A673 (cell line): ENCODE measurements at places on chromosomes 6 and 20.

GRCh38 chr6:39156801-39157200 lies 41.8 kb upstream of the SAYSD1 start:
- H3K27me3 ChIP-seq, result peaks cover 21% of the 10 kb centered on the region
- H3K36me3 ChIP-seq, result no peaks in the 10 kb centered on the region
- no peak overlapping the region for H3K27ac ChIP-seq
- H3K4me3 ChIP-seq, result no peak overlapping the region
- DNase-seq, result no peak
- no peaks in the 10 kb centered on the region for H3K4me1 ChIP-seq

DNA sequence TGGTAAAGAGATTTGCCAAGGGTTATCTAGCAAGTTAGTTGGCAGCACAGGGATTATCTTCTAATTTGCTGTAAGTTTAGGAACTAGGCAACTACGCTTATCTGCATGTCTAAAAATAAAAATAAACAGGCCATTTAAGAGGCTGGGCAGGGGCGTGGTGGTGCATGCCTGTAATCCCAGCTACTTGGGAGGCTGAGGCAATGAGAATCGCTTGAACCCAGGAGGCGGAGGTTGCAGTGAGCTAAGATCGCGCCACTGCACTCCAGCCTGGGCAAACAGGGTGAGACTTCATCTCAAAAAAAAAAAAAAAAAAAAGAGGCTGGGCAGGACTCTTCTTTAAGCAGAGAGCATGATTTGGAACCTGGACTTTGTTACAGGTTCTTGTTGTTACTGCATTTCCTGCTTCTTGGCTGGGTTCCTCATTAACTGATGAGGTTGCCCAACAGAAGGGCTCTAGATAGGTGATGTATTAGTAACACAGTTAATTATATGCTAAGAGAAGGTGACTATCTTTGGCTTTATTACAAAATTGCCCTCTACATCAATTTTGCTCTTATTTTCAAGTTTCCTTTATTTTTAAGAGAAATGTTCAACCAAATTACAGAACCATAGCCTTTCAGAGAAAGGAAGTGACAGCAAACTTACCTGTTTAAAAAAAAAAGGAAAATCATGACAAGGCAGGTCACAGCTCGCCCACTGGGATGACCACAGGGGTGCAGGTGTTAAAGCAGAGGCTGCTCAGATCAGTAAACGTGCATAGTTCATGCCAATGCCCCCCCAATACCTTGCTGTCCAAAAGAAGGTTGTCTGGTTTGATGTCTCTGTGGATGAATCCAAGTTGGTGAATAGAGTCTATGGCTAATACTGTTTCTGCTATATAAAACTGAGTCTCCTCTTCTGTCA lies 32.5 kb downstream of the STK38 start:
- no peak overlapping the region for H3K27ac ChIP-seq
- no peak for DNase-seq
- no peaks in the 10 kb centered on the region for H3K4me1 ChIP-seq
- H3K4me3 ChIP-seq, result no peak overlapping the region

DNA sequence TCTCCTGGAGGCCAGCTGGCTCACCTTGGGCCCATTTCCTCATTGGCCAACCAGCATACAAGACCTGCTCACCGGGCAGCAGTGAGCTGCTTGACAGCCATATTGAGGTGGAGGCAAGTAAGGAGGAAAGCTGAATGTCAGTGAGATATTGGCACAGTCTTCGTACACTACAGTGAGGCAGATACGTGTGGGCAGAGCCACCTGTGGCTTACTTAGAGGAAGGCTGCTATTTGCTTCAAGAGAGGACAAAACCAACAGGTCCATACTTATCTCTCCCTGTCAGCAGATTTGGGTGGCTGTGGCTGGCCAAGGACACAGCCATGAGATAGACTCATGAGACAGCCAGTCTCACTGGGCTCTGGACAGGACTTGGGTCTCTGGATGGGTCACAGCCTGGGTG lies 15.1 kb upstream of the MCM3 start:
- no peak overlapping the region for H3K27ac ChIP-seq
- H3K27me3 ChIP-seq, result no peaks in the 10 kb centered on the region
- DNase-seq, result no peak
- no peaks in the 10 kb centered on the region for H3K4me1 ChIP-seq
- no peaks in the 10 kb centered on the region for H3K36me3 ChIP-seq

DNA sequence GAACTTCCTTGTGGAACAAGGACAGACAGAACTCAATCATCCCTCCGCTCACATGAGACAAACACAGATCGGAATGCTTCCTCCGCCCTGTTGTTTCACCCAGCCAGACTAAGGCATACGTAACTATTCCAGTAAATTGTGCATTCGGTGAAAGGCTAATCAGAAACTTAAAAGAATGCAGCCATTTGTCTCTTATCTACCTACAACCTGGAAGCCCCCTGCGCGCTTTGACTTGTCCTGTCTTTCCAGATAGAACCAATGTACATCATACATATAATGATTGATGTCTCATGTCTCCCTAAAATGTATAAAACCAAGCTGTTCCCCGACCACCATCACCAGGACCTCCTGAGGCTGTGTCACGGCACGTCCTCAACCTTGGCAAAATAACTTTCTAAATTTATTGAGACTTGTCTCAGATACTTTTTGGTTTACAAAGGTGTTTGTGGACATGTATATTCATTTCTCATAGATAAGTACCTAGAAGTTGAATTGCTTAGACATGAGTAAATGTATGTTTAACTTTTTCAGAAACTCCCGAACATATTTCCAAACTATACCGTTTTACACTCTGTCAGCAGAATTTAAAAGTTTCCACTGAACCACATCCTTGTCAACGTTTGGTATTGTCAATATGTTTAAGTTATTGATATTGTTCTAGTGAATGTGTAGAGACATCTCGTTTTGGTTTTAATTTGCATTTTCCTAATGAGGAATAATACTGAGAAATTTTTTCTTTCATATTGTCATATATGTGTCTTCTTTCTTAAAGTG lies 197.6 kb upstream of the THBS2 start:
- peaks cover 5% of the 10 kb centered on the region for H3K4me1 ChIP-seq
- H3K4me3 ChIP-seq, result peak overlapping the region; percentile 16
- no peaks in the 10 kb centered on the region for H3K27me3 ChIP-seq
- peak; percentile 28 for DNase-seq
- no peaks in the 10 kb centered on the region for H3K36me3 ChIP-seq
- no peak overlapping the region for H3K27ac ChIP-seq

DNA sequence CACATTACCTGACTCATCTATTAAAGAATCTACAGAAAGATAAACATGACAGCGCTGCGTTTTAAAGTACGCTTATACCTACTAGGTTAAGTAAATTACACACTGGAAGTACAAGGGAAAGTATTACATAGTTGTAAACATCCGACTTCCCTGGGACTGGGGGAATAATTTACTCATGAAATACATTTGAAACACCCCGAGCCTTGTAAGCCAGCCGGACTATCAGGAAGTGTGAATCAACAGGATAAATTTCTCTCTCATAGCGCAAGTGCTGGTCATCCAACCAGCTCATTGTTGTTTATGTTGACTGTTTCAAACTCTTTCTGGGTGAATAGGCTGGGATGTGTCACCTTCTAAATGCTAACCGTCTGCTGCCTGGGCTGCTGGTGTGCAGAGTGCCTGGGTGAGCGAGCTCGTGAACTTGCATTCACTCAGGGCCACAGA lies 4.9 kb downstream of the BMP6 start:
- H3K4me1 ChIP-seq, result peaks cover 16% of the 10 kb centered on the region

- peaks cover 28% of the 10 kb centered on the region for H3K4me1 ChIP-seq
- peak overlapping the region; percentile 84 for H3K4me3 ChIP-seq
- H3K27ac ChIP-seq, result peak overlapping the region; percentile 97
- peak; percentile 23 for DNase-seq
- no peaks in the 10 kb centered on the region for H3K36me3 ChIP-seq
These were observed 243.2 kb downstream of the ARID1B start for GRCh38 chr6:157020398-157020797.

GRCh38 chr6:31498748-31499147 lies 803 bp downstream of the MICB start:
- H3K4me1 ChIP-seq, result peaks cover 7% of the 10 kb centered on the region
- DNase-seq, result peak; percentile 16
- H3K4me3 ChIP-seq, result peak overlapping the region; percentile 17
- no peak overlapping the region for H3K27ac ChIP-seq

DNA sequence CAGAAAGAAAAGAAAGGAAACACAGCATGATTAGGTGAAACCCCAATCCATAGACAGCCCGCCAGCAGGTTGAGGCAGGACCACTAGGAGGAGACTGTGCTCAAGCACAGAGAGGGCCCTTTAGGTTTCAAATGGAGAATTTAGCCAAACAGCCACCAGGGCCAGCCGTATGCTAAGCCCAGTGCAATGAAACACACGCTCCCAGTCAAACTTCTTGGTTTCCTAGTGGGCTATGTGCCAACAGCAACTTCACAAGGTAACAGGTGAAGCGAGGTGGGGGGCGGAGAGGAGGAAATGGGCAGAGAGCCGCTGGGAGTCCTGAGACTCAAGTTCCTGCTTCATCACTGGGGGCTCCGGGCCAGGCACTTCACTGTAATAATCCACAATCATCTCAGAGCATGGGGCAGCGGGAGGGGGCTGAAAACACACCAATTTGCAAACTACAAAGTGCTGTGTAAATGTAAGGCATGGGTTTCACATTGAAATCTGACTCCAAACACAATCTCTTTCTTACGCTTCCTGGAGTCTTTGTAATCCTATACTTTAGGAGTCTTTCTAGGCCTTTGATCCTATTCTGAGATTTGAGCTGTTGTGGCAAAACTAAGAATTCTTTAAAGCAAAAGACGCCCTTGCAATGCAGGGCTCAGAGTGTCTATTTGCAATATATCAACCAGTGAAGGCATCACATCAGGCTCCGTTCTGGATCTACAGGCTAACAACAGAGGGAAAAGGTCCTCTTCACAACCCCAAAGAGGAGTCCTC lies 117.3 kb downstream of the OPRM1 start:
- peak; percentile 70 for DNase-seq
- no peaks in the 10 kb centered on the region for H3K36me3 ChIP-seq
- peaks cover 7% of the 10 kb centered on the region for H3K4me1 ChIP-seq
- no peaks in the 10 kb centered on the region for H3K27me3 ChIP-seq
- no peak overlapping the region for H3K27ac ChIP-seq
- no peak overlapping the region for H3K4me3 ChIP-seq

GRCh38 chr6:41940759-41941279 lies 789 bp downstream of the CCND3 start:
- peaks cover 27% of the 10 kb centered on the region for H3K4me1 ChIP-seq
- H3K27me3 ChIP-seq, result no peaks in the 10 kb centered on the region
- peak overlapping the region; percentile 74 for H3K4me3 ChIP-seq
- no peaks in the 10 kb centered on the region for H3K36me3 ChIP-seq
- peak; percentile 39 for DNase-seq
- H3K27ac ChIP-seq, result peak overlapping the region; percentile 62

DNA sequence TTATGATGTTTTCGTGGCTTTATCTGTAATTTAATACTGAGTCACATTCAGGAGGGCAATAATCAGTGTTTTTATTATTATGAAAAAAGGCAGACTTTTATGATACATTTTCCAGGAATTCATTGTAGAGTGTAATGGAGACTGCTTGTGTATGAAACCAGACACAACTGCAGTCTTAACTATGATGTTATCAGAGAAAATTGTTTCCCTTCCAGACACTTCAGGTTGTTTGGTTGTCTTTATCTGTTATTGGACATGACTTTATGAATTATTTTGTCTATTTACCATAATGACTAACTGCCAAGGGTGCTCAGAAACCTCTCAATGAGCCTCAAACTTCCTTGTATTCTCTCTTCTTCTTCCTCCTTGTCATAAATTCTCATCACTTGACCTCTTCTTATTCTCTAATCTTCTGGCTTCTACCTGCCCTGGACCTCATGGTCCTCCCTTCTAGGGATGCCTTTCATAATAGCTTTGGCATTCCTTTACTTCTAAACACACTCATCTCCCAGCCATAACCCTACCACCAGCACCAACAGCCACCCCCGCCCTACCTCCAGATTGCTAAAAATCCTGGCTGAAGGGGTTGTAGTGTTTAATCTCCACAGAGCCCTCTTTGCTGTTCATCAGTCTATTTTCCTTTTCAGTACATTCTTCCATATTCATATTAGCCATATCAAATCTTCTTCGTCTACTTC lies 492.5 kb downstream of the CDKAL1 start:
- H3K27ac ChIP-seq, result no peak overlapping the region
- H3K4me1 ChIP-seq, result no peaks in the 10 kb centered on the region
- H3K27me3 ChIP-seq, result no peaks in the 10 kb centered on the region
- no peak for DNase-seq
- H3K36me3 ChIP-seq, result no peaks in the 10 kb centered on the region
- H3K4me3 ChIP-seq, result no peak overlapping the region

DNA sequence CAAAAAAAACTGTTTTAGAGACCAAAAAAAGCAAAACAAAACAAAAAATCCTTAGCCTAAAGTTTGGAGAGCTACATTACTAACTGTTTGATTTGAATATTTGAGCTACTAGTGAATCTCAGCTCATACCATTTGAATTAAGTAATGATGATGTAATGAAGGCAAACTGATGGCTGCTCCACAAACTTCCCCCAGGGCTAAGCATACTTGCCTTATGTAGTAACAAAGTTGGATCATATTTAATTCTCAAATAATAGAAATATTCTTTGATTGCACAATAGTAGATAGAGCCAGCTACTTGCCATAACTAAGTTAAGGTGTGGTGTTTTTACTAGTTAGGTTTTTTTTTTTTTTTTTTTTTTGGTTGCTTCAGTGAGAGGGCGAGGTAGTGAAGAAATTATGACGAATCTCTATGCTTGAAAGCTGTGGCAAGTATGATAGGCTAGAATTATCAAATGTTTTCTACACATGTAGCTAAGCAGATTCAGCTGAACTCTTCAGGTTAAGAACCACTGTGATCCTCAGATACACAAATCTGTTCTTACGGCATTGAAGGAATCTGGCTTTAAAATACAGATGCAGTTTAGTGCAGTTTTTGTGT lies 2.9 kb downstream of the RAB32 start:
- DNase-seq, result no peak
- H3K27me3 ChIP-seq, result no peaks in the 10 kb centered on the region
- no peak overlapping the region for H3K4me3 ChIP-seq
- H3K4me1 ChIP-seq, result no peaks in the 10 kb centered on the region

- no peaks in the 10 kb centered on the region for H3K36me3 ChIP-seq
- H3K27me3 ChIP-seq, result no peaks in the 10 kb centered on the region
- no peak overlapping the region for H3K27ac ChIP-seq
- H3K4me3 ChIP-seq, result no peak overlapping the region
These were observed 1164.5 kb upstream of the CITED2 start for GRCh38 chr6:140538926-140539325.

- H3K4me1 ChIP-seq, result no peaks in the 10 kb centered on the region
- H3K4me3 ChIP-seq, result no peak overlapping the region
- H3K36me3 ChIP-seq, result no peaks in the 10 kb centered on the region
- no peak overlapping the region for H3K27ac ChIP-seq
These were observed 197.3 kb upstream of the NT5E start for GRCh38 chr6:85252552-85252951.

GRCh38 chr6:74018825-74019224 lies 322.8 kb downstream of the CD109 start:
- H3K4me1 ChIP-seq, result no peaks in the 10 kb centered on the region
- no peak overlapping the region for H3K27ac ChIP-seq
- no peaks in the 10 kb centered on the region for H3K36me3 ChIP-seq
- no peaks in the 10 kb centered on the region for H3K27me3 ChIP-seq

DNA sequence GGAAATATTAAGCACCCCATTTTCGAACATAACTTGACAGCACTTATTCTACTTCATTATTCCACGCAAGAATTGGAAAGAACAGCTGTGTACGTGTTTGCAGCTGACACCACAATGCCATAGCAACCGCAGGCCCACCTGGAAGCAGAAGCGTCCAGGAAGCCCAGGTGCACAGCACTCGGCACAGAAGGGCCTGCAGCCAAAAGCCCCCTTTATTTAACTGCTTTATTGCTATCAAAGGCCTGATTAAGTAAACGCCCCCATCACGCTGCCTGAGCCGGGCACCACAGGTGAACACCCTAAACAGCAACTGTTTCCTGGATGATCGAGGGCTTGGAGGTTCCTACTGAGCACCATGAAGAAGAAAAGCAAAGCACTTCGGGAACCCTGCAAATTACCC lies 6.3 kb downstream of the TAF4 start:
- H3K27me3 ChIP-seq, result no peaks in the 10 kb centered on the region
- DNase-seq, result no peak
- H3K27ac ChIP-seq, result no peak overlapping the region
- H3K36me3 ChIP-seq, result peaks cover 7% of the 10 kb centered on the region
- no peak overlapping the region for H3K4me3 ChIP-seq
